ENCODE measurements at places on chromosomes 16 and 17.

- DNase-seq: no peak
These were observed 34.2 kb downstream of the CRLF3 start for GRCh38 chr17:30790279-30790678.

DNA sequence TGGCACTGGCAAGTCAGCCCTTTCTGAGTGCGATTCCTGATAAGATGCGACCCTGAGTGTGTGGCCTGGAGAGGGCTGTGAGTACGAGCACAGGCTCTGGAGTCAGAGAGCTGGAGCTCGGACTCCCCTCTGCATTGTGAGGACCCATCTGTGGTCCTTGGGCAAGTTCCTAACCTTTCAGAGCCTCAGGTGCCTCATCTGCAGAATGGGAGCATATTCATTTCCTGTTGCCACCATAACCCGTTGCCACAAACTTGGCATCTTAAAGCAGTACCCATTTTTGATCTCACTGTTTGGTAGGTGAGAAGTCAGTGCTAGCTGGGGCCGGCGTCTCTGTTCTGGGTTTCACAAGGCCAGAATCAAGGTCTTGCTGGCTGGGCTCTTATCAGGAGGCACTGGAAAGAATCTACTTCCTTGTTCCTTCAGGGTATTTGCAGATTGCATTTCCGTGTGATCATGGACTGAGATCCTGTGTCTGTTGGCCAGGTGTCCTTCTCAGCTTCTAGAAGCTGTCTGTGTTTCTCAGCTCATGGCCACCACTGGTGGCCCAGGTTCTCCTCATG, 20.2 kb downstream of the KNOP1 start:
- DNase-seq: no peak

- no peak for DNase-seq
These were observed 831.0 kb upstream of the EEF2KMT start for GRCh38 chr16:5928476-5929065.

- DNase-seq: no peak
These were observed 18.6 kb upstream of the DRG2 start for GRCh38 chr17:18069101-18069500.

DNA sequence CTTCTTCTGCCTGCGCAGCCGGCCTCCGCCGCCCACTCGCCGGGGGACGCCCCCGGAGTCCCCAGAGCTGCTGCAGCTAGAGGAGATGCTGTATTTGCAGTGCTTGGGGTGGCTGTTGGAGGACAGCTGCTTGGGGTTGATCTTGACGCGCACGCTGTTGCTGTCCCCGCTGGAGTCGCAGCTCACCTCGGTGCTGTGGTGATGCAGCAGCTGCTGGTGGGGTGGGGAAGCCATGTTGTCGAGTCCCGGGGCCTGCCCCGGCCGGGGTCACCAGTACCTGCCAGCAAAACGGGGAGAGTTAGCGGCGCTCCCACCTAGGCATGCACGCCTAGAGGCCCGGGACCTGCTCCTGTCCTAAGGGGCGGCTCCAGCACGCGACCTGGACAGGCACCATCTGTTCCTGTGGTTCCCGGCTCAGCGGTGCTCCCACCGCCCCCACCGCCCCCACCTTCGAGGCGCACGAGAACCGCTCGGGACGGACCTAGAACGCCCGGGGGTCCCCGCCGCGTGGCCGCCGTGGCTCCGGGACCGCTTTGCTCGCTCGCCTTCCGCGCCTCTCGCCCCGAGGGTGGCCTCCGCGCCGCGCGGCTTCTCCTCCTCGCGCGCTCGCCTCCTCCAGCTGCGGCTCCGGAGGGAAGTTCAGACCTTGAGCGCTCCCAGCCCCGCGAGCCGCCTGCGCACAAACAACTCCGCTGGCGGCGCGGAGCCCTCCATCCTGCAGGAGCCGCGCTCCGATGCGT, 863 bp downstream of the ADCY9 start:
- peak; percentile 33 for DNase-seq

DNA sequence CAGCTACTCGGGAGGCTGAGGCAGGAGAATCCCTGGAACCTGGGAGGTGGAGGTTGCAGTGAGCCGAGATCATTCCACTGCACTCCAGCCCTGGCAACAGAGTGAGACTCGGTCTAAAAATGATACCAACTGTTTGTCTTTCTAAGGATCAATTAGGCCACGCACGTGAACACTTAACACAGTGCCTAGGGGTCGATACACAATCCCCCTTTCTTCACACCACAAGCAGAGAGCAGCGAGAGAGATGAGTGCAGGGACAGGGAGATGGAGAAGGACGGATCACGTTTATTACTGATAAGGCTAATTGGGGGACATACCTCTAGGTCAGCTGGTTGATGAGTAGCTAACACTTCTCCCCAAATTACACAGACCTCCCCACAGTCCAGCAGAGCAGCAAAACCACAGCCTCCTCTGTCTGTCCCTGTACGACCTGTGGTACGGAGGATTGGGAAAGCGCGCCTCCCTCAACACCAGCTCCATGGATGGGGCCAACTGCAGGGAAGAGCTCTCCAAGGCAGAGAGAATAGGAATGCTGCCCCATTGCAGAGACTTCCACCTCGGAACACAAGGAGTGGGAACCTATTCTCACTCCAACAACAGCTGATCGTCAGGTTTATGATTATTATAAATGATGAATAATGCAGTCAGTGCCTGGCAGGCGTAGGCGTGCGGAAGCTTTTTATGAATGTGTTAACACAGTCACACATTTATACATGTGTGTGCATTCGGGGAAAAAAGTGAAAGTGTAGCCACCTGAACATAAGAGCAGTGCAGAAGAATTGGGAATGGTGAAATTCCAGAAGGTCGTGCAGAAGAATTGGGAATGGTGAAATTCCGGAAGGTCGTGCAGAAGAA, 155.1 kb downstream of the C16orf95 start:
- DNase-seq: no peak

GRCh38 chr17:32241640-32242039, 24.0 kb upstream of the RHBDL3 start:
- no peak for DNase-seq

DNA sequence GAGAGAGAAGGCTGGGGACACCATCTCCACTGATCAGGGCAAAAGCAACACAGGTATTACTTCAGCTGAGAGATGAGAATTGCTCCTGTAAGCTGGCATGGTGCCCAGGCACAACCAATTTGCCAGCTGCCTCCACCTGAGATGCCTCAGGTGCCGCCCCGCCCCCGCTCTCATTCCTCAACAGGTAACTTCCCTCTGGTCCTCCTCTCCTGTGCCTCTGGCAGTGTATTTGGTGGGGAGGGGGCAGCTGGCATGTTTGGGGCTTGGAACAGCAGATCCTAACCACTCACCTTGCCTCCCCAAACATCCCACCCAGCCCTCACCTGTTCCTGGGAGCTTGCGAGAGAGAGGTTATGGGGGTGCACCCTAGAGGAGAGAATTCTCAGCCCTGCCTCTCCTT, 2.9 kb upstream of the SRCIN1 start:
- DNase-seq: no peak

GRCh38 chr17:78857266-78857665, 16.7 kb upstream of the USP36 start:
- no peak for DNase-seq

- DNase-seq: no peak
These were observed 17.6 kb upstream of the LGALS9 start for GRCh38 chr17:27613433-27613832.

DNA sequence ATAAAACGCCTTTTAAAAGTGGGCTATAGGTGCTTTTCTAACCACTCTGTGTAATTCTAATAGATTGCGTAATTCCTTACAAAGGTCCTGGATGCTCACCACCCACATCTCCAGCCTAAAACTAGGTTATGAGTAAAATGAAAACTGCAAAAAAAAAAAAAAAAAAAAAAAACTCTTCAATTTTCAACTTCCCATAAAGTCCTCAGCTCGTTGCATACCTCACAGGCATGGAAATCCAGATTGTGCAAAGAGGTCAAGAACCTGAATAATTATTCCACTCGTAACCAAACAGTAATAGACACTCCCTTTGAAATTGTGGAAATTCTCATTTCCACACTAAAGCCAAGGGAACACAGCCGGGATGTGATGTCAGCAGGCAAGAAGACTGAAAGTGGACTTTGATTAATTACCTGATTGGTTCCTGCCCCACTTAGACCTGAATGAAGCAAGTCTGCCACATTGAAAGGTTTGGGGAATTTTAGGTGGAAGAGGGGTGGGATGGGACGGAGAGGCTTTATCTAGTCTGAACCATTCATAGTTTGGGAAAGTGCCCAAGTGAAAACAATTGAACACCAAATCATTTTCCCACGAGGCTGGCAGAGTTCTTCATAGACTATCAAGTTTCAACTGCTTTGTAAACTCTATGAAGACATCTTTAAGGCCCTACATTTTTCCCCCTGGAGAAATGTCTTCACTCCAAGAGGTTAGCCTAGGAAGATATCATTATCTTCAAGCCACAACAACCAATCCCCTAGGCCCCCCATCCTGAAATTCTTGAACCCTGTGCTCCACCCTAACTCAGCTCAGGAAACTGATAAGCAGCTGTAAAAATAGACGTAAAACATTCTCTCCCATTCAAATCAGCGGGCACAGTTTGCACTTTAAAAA, 49.1 kb upstream of the TANC2 start:
- DNase-seq: no peak

DNA sequence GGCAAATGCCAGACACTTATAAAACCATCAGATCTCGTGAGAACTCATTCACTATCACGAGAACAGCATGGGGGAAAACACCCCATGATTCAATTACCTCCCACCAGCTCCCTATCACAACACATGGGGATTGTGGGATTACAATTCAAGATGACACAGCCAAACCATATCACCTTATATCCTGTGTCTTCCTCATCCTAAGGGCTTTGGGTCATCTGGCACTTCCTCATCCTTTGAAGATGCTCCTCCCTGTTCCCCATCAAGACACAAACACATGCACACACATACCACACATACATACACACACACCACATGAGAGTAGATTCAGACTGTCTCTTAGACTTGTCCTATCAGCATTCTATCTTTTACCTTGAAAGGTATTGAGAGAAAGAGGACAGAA, 2.8 kb upstream of the PMFBP1 start:
- DNase-seq: no peak

DNA sequence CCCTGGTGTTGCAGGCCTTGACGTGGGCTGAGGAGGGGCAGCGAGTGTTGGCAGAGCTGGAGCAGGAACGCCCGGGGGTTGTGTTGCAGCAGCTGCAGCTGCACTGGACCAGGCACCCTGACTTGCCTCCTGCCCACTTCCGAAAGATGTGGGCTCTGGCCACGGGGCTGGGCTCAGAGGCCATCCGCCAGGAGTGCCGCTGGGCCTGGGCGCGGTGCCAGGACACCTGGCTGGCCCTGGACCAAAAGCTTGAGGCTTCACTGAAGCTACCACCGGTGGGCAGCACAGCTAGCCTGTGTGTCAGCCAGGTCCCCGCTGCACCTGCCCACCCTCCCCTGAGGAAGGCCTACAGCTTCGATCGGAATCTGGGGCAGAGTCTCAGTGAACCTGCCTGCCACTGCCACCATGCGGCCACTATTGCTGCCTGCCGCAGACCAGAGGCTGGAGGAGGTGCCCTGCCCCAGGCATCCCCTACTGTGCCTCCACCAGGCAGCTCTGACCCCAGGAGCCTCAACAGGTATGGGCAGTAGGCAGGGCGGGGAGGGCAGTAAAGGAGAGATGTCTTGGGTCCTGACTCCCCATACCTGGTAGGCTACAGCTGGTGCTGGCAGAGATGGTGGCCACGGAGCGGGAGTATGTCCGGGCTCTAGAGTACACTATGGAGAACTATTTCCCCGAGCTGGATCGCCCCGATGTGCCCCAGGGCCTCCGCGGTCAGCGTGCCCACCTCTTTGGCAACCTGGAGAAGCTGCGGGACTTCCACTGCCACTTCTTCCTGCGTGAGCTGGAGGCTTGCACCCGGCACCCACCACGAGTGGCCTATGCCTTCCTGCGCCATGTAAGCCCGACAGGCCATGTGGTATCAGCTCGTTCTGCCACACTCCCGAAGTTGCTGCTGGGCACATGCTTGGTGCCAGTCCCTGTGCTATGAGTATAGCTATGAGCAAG, 5.6 kb downstream of the PLEKHG4 start:
- DNase-seq: no peak

- no peak for DNase-seq
These were observed 8.2 kb upstream of the CARMIL2 start for GRCh38 chr16:67636713-67637112.

GRCh38 chr16:57512296-57513001, 23.9 kb downstream of the CCDC102A start:
- DNase-seq: no peak

GRCh38 chr16:66695471-66695934, 1.0 kb downstream of the CMTM4 start:
- DNase-seq: no peak

GRCh38 chr17:68034452-68034776, 1.1 kb upstream of the KPNA2 start:
- DNase-seq: no peak

GRCh38 chr16:48603647-48604376, 6.2 kb downstream of the N4BP1 start:
- DNase-seq: no peak

GRCh38 chr16:20743591-20743990, 2.0 kb upstream of the THUMPD1 start:
- DNase-seq: no peak

- no peak for DNase-seq
These were observed 9.3 kb downstream of the SLC46A1 start for GRCh38 chr17:28396635-28397239.

DNA sequence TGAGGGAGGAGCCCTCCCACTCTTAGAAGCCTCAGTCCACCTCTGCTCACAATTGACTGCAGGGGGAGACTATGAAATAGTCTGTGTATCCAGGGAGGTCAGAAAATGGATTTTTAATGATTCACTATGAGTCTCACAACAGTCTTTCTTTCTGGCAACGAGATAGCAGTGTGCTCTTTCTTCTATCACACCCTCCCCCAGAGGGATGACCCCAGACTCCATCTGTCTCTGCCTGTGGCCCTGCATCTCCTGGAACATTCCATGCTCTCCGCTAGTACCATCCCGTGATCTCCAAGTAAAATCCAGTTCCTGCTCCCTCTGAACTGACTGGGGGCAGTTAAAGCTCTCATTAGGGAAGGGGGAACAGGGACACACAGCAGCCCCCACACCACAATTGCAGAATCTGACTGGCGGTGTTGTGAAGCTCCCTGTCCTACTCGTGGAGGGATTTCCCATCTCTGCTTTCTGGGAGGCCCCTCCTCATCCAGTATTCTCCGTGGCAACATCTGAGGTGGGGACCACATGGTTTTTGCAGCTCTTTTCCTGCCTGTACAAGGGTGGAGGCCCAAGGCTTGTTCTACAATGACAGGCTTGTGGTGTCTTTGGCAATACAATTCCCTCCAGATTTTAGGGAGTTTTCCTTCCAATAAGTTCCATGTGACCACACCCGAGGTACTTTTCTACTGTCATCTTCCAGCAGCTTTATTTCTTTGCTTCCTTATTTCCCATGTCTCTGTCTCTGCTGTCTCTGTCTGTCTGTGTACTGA, 19.4 kb downstream of the NATD1 start:
- no peak for DNase-seq

- no peak for DNase-seq
These were observed 5.6 kb downstream of the KCTD13 start for GRCh38 chr16:29920288-29921033.

GRCh38 chr17:15273141-15273793, 8.1 kb upstream of the PMP22 start:
- peak; percentile 42 for DNase-seq

GRCh38 chr17:82217120-82217529, 4.5 kb upstream of the CCDC57 start:
- no peak for DNase-seq

- DNase-seq: no peak
These were observed 4.9 kb downstream of the IRX6 start for GRCh38 chr16:55328611-55329569.

Measured in foreskin melanocyte (primary cell).